Stimulated activated CD8-positive, alpha-beta memory T cell treated with anti-CD3 and anti-CD28 coated beads, Interleukin-7, amount 100 ng/mL, for 1 hour (primary cell): ENCODE measurements at places on chromosomes 2 and 18.

GRCh38 chr2:214069254-214069653 lies 341.6 kb upstream of the VWC2L start:
- DNase-seq = no peak

DNA sequence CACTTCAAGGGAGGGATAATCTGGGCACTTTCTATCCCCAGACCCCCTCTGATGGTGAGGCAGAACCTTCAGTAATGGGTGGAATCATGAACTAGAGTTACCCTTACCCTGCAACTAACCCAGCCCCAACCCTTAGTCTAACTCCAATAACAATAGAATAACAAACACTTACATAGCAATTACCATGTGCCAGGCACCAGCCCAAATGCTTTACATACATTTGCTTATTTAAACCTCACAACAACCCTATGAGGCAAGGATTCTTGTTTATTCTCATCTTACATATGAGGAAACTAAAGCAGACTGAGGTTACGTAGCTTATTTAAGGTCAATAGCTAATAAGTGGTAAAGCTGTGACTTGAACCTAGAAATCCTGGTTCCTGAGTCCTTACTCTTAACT lies 132.8 kb downstream of the CYP26B1 start:
- DNase-seq = no peak

GRCh38 chr2:1766425-1766824 lies 22.1 kb upstream of the PXDN start:
- no peak for DNase-seq

DNA sequence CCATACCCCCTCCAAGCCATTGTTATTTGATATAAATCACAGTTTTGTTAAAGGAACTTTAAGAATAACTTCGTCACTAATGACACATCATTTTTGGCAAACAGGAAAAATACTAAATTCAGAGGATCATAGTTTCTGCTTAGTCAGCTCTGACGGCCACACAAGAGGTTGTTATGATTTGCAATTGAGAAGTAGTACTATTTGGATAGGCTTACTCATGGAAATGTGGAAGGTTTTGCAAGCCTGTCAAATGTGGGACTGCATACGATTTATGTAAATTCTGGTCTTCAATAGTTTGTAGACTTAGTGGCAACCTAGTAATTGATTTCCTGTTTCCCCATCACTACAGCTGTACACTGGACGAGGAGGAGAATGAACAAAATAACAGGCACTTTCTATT lies 108.1 kb downstream of the ARHGEF33 start:
- DNase-seq = no peak

- DNase-seq = no peak
Observed at GRCh38 chr2:62578803-62579640, 73.0 kb upstream of the TMEM17 start.
